ENCODE measurements at places on chromosomes 6 and 20.

- H3K36me3 ChIP-seq: no peaks in the 10 kb centered on the region
- H3K27me3 ChIP-seq: peaks cover 33% of the 10 kb centered on the region
- DNase-seq: no peak
- no peaks in the 10 kb centered on the region for H3K4me1 ChIP-seq
- no peak overlapping the region for H3K27ac ChIP-seq
Measured at GRCh38 chr20:24436160-24436559, 33.3 kb upstream of the SYNDIG1 start.

- H3K4me3 ChIP-seq: no peak overlapping the region
- DNase-seq: peak; percentile 79
- no peaks in the 10 kb centered on the region for H3K27me3 ChIP-seq
- no peaks in the 10 kb centered on the region for H3K4me1 ChIP-seq
- H3K27ac ChIP-seq: no peak overlapping the region
Measured at GRCh38 chr6:152642578-152643375, 5.6 kb upstream of the SYNE1 start.

DNA sequence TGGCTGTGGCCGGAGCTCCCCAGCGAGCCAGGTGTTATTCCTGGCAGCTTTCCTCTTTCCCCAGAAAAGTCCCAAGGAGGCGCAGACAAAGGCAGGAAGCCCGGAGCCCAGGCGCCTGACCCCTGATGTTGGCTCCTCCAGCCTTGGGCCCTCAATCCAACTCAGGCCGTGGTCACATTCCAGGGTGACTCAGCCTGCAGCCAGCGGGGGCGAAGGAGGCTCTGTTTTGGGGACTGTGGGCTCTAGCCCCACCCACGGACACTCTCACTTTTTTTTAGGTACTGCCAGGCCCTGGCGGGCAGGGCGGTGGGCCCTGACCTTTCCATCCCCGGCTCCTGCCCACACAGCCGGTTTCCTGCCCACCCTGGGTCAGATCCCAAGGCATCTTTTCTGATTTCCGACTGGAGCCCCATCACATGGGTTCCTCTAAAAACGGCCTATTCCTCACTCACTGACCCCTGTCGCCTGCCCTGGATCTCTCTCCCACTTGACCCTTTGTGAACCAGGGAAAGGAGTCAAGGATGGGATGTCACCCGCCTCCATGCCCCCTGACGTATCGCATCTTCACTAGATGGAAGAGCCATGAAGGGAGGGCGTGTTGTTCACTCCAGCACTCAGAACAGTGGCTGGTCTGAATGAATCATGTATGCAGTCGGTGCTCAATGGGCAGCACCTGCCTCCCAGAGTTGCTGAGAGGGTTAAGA is 5.5 kb downstream of the PTGIS start:
- peak overlapping the region; percentile 30 for H3K27ac ChIP-seq
- no peaks in the 10 kb centered on the region for H3K36me3 ChIP-seq
- H3K4me3 ChIP-seq: no peak overlapping the region
- H3K27me3 ChIP-seq: peaks cover 3% of the 10 kb centered on the region
- DNase-seq: no peak

DNA sequence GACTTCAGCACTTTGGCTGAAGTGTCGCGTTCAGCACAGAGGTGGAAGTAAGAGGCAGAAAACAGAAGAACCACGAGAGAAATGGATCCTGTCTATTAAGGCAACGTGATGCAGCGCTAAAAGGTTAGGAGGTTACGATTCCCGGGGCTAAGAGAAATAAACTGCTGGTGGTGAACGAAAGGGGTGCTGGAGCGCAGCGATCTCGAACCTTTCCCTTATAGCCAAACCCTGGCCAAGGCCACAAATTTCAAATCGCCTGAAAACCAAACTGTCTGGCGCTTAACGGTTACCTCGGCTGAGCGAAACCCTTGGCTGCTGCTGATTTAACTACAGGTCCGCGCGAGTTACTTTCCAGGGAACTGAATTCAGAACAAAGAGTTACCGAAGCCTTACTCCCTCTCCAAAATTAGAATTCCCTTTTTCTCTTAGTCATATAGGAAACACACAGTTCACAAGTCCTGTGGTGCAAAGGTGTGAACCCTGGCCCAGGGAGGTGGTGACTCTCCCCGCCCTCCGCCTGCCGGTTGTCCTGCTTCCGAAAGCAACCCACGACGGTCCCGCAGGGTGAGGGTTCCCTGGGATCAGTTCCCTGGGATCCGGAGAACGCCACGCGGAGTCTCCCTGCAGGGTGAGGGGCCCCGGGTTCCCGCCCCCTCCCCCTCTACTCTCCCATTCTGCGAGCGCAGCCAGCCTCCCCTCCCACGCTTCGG is 1.3 kb upstream of the SLC35D3 start:
- no peaks in the 10 kb centered on the region for H3K36me3 ChIP-seq
- H3K4me3 ChIP-seq: peak overlapping the region; percentile 55
- H3K27me3 ChIP-seq: peaks cover 67% of the 10 kb centered on the region
- DNase-seq: peak; percentile 68
- H3K4me1 ChIP-seq: peaks cover 28% of the 10 kb centered on the region

- no peaks in the 10 kb centered on the region for H3K36me3 ChIP-seq
- DNase-seq: no peak
- H3K27ac ChIP-seq: no peak overlapping the region
Measured at GRCh38 chr6:68774843-68775242, 139.8 kb downstream of the ADGRB3 start.

GRCh38 chr6:121485359-121485811 is 49.9 kb downstream of the GJA1 start:
- no peak overlapping the region for H3K4me3 ChIP-seq
- H3K36me3 ChIP-seq: no peaks in the 10 kb centered on the region
- no peaks in the 10 kb centered on the region for H3K4me1 ChIP-seq
- no peak for DNase-seq
- no peak overlapping the region for H3K27ac ChIP-seq

GRCh38 chr6:17156966-17157365 is 55.1 kb downstream of the STMND1 start:
- no peak overlapping the region for H3K27ac ChIP-seq
- H3K27me3 ChIP-seq: no peaks in the 10 kb centered on the region
- no peaks in the 10 kb centered on the region for H3K4me1 ChIP-seq
- no peak for DNase-seq
- H3K36me3 ChIP-seq: no peaks in the 10 kb centered on the region

GRCh38 chr6:142367061-142367460 is 65.3 kb downstream of the ADGRG6 start:
- DNase-seq: no peak
- no peak overlapping the region for H3K27ac ChIP-seq
- no peaks in the 10 kb centered on the region for H3K27me3 ChIP-seq
- no peak overlapping the region for H3K4me3 ChIP-seq

DNA sequence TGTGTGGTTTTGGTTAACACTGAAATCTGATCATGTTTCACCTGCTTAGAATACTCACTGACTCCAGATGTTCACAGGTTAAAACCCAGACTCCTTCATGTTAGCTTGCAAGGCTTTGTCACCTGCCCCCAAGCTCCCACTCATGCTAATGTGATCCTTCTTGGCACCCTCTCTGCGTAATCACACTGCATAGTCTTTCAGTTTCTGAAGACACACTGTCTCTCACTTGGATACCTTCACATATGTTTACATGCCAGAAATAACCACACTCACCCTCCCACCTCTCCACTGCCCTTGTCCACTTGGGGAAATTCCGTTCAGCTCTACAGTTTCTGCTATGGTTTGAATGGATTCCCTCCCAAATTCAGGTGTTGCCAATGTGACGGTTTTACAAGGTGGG is 234.7 kb upstream of the SASH1 start:
- no peak for DNase-seq
- no peaks in the 10 kb centered on the region for H3K36me3 ChIP-seq
- H3K4me3 ChIP-seq: no peak overlapping the region
- no peaks in the 10 kb centered on the region for H3K27me3 ChIP-seq
- no peak overlapping the region for H3K27ac ChIP-seq

GRCh38 chr6:70520575-70520974 is 46.2 kb upstream of the SDHAF4 start:
- H3K27ac ChIP-seq: no peak overlapping the region
- H3K27me3 ChIP-seq: no peaks in the 10 kb centered on the region
- DNase-seq: no peak

DNA sequence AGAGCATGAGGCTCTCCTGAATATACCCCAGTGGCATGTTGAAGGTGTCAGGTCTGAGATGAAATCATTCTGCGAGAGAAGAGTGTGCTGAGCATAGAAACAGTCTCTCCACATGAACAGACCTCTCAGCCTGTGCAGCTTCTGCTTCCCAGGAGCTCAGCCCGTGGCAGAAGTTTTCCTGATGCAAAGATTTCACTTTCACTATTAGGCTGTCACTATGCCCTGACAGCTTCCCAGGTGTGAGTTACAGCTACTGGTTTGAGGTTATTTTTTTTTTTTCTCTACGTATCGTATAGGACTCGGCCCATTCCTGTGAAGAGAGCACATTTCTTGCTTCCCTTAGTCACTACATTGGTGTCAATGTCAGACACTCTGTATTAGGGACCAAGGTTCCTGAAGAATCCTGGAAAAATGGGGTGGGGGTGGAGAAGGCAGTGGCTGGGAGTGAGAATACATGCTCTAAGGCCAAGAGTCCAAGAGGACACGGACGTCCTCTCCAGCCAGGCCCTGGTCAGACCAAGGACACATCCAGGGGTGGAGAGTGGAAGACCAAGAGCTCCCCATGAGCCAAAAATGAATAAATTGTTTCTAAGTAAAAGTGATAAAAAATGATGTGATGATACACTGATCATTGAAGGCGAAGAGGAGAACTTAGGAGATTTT is 121.2 kb upstream of the AKAP12 start:
- no peaks in the 10 kb centered on the region for H3K4me1 ChIP-seq
- H3K4me3 ChIP-seq: no peak overlapping the region
- H3K27ac ChIP-seq: no peak overlapping the region
- no peak for DNase-seq
- H3K36me3 ChIP-seq: no peaks in the 10 kb centered on the region

GRCh38 chr6:109449795-109450673 is 5.5 kb downstream of the MICAL1 start:
- H3K4me3 ChIP-seq: no peak overlapping the region
- no peaks in the 10 kb centered on the region for H3K27me3 ChIP-seq
- no peak for DNase-seq
- peaks cover 38% of the 10 kb centered on the region for H3K36me3 ChIP-seq
- H3K4me1 ChIP-seq: peaks cover 19% of the 10 kb centered on the region

DNA sequence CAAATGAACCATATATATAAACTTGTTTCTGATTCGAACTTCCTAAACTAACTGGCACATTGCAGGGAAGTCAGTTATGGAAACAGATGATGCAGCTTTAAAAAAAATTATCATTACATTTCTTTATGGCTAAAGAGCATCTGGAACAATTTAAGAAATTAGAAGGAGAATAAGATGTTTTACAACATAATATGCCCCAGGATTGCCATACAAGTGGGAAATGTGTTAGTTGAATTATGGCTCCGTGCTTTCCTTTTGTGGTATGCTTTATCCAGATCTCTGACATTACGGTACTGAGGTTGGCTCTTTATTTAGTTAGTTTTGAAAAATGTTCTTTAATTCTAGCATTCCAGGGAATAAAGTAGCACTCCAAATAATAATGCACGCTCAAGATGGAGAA is 343.0 kb upstream of the ZFP64 start:
- no peak for DNase-seq
- no peaks in the 10 kb centered on the region for H3K4me1 ChIP-seq
- no peak overlapping the region for H3K27ac ChIP-seq
- no peaks in the 10 kb centered on the region for H3K36me3 ChIP-seq
- no peak overlapping the region for H3K4me3 ChIP-seq
- no peaks in the 10 kb centered on the region for H3K27me3 ChIP-seq

DNA sequence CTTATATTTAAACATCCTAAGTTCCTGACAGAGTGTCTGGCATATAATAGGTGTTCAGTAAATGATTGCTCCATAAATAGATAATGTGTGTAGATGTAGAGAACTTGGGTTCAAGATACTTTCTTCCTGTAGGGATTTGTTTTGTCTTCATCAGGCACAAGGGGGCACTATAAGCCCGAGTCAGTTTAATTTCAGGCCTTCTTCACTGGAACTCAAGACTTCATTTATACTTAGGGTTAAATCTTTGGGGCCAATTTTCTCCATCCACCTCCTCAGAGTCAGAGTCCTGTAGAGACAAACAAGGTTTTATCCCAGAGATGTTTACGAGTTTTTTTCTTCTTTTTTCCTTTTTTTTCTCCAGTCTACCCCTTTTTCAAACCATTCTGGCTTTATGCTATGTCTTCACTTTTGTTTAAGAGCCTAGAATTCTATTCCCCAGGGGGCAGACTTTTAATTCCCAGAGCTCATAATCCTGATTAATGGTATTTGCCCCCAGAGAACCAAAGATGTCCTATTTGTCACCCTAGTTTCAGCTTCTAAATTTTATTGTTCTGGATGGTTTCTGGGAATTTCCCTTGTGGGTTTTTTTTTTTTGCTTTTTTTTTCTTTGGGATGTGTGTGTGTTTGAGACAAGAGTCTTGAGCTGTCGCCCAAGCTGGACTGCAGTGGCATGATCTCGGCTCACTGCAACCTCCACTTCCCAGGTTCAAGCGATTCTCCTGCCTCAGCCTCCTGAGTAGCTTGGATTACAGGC is 88.4 kb downstream of the HFE start:
- H3K36me3 ChIP-seq: no peaks in the 10 kb centered on the region
- no peak for DNase-seq
- peaks cover 8% of the 10 kb centered on the region for H3K4me1 ChIP-seq
- H3K4me3 ChIP-seq: no peak overlapping the region

DNA sequence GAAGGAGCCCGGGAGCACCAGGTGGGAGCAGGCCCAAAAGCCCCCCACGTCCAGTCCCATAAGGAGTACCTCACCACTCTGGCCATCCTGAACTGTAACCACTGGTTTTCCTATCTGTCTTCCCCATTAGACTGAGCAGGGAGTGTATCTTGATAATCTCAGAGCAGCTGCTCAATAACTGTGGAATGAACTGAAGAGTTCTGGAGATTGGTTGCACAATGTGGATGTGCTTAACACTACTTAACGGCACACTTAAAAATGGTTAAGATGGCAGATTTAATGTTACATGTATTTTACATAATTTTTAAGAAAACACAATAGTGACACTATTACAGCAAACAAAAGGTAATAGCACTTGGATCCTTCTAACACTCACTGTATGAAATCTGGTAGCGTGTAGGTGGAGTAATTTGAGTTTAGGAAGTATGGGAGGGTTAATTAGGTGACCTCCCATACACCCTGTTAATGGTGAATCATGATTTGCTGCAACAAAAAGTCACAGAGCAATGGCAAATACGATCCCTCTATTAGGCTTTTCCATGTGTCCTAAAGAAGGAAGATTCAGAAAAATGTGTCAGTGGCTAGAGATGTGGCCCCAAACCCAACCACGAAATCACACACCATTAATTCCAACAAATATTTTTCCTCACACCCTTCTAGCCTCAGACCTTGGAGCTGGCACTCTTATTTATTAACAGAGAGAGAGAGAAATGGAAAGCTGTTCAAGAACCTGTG is 18.4 kb downstream of the TRAM2 start:
- H3K27me3 ChIP-seq: no peaks in the 10 kb centered on the region
- H3K4me3 ChIP-seq: no peak overlapping the region
- H3K4me1 ChIP-seq: peaks cover 28% of the 10 kb centered on the region
- no peaks in the 10 kb centered on the region for H3K36me3 ChIP-seq
- H3K27ac ChIP-seq: peak overlapping the region; percentile 24
- DNase-seq: no peak

DNA sequence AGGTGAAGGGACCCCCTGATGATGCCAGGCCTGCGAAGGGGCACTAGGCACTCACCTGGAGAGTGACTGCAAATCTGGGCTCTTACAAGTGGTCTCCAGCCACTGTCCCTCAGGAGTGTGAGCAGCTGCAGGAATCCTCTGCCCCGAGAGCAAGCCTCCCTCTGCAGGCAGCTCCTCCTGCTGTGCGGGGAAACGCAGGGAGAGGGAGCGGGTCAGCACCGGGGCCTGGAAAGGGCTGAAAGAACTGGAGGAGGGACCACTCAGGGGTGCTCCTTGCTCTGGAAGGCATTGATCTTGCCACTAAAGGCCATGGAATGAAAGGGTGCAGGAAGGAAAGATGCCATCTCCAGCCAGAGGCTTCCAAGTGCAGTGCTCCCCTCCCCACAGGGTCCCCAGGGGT is 168.0 kb downstream of the CDH4 start:
- H3K27ac ChIP-seq: no peak overlapping the region
- DNase-seq: no peak
- H3K27me3 ChIP-seq: no peaks in the 10 kb centered on the region
- no peak overlapping the region for H3K4me3 ChIP-seq
- H3K4me1 ChIP-seq: no peaks in the 10 kb centered on the region

Data from upper lobe of right lung (tissue), 1 donor.